NCI-H774 (cell line): ENCODE measurements at places on chromosomes 5 and 9.
A peak's percentile ranks its signal among the peaks of the same experiment; 100 is the strongest.

DNA sequence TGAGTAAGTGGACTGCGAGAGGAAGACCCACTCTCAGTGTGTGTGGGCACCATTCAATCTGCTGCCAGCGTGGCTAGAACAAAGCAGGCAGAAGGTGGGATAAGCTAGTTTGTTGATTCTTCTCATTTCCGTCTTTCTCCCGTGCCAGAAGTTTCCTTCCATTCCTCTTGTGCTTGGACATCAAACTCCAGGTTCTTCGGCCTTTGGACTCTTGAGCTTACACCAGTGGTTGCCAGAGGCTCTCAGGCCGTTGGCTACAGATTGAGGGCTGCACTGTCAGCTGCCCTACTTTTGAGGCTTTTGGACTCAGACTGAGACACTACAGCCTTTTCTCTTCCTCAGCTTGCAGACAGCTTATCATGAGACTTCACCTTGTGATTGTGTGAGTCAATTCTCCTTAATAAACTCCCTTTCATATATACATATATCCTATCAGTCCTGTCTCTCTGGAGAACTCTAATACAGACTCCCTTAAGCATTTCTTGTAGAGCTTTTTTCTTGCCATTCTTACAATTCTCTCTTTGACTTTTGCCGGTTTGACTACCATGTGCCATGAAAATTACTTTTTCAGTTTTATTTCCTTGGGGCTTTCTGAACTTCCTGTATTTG lies 494.9 kb downstream of the PRR16 start:
- no peak for DNase-seq

GRCh38 chr5:181047921-181048320 lies 7.9 kb downstream of the BTNL9 start:
- no peak for DNase-seq

GRCh38 chr9:34633851-34634550 lies 3.6 kb downstream of the SIGMAR1 start:
- peak; percentile 22 for DNase-seq

- DNase-seq, result peak; percentile 44
These were observed 466 bp downstream of the SMC2 start for GRCh38 chr9:104094534-104095015.

- DNase-seq, result peak; percentile 25
These were observed 1.0 kb upstream of the GOLGA1 start for GRCh38 chr9:124941679-124942561.

DNA sequence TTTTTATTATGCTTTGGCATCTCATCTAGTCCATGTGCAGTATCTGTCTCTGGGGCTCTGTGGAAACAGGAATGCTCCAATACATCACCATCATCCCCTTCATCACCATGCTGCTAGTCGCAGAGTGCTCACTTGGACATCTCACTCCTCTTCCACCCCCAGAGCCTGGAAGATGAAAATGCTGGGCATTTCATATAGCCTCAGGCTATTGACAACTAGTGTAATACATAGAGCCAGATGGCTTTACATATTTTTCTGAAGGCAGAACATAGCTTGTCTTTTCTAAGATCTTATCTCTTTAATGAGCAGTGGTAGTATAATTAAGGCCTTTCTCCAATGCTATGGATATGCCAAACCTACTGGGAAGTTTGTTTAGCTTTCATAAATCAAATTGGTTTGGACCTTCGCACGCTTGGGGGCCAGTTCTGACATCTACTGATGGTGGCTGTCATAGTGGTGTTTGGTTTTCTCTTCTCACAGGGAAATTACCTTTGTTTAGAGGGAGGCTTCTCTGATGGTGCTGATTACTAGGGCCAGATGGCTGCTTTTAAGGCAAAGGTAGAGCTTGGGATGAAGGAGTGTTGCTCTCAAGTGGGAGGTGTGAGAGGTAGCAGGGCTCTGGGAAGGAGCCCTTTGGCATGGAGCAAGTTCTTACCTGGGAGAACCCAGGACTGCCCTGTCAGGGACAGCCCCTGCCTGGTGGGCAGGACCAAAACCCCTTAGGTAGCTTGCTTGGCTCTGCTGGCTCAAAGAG lies 63.1 kb upstream of the CXCL14 start:
- DNase-seq, result no peak

- no peak for DNase-seq
These were observed 447.3 kb upstream of the MPDZ start for GRCh38 chr9:13726746-13727145.

DNA sequence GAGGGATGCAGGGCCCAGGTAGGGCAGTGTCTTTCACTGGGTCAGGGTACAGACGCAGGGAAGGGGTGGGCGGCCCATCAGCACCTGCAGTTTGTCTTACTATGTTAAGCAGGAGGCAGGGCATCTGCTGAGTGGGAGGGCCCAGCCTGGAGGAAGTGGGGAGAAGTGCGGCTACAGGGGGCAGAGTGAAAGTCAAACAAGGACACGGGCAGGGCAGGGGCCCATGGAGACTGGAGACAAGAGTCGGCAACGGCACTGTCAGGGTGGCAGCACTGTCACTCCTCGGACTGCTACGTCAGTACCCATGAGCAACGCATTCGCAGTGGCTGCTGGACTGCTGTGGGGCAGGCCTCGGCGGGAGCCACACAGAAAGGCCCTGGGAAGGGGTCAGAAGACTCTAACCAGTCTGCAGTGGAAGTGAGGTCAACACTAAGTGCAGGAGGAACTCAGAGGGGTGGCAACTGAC lies 19.7 kb downstream of the CAMSAP1 start:
- no peak for DNase-seq

DNA sequence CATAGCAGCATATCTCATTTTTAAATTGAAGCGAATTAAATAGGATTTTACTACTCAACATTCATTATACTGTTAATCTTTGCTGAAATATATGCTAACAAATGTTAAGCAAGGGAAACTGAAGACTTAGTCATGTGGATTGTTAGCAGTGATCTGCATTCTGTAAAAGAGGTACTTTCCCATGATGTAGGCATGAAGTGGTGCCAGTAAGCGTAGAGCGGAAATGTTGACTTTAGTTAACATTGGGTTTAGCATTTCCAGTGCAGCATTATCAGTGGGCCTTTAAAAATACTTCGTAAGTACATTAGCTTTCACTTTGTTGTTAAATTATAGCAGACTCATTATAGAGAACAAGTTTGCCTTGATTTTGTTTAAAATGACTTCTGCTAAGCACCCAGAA lies 130.3 kb downstream of the CDC42SE2 start:
- no peak for DNase-seq

DNA sequence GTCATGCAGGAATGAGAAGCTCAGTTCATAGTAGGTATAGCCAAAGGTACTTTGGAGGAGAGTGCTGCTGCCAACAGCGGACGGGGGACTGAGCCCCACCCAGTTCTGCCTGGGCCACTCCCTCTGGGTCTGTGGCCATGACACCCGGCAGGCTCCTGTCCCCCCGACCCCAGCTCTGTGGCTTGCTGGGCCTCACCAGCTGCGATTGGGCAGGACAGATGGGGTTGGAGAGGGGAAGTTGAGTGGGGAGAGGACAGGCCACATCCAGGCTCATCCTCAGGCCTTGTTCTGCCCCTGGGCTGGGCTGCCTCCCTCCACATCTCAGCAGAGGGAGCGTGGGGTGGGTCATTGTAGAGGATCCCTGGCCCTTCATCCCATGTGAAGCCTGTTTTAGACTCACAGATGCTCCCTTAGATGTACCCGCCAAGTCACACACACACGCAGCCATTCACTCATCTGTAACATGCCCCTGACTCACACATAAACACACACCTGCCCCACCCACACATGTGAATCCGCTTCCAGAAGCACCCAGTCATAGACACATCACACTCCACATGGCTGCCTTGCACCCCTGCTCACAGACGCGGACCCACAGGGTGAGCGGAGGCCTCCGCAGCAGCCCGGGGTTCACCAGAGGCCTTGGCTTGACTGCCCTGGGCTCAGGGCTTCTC lies 48.8 kb downstream of the NTNG2 start:
- DNase-seq, result no peak

DNA sequence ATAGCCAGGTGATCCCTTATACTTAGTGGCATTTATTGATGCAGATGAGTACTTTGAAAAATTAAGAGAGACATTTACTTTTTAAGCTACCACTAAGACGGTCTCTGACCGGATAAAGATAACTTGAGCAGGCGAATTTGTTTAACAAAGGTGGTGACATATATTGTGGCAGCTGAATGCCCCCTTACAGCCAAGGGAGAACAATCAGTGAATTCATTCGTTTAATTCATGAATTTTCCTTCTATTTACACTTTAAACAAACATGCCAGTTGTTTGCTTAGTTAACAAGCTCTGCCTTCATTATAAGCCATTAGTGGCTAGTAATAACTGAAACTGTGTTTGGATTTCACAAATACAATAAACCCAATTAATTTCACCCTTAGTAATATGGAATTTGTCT lies 187.1 kb downstream of the AOPEP start:
- DNase-seq, result peak; percentile 54

GRCh38 chr9:69054989-69055388 lies 19.4 kb downstream of the FXN start:
- DNase-seq, result no peak

DNA sequence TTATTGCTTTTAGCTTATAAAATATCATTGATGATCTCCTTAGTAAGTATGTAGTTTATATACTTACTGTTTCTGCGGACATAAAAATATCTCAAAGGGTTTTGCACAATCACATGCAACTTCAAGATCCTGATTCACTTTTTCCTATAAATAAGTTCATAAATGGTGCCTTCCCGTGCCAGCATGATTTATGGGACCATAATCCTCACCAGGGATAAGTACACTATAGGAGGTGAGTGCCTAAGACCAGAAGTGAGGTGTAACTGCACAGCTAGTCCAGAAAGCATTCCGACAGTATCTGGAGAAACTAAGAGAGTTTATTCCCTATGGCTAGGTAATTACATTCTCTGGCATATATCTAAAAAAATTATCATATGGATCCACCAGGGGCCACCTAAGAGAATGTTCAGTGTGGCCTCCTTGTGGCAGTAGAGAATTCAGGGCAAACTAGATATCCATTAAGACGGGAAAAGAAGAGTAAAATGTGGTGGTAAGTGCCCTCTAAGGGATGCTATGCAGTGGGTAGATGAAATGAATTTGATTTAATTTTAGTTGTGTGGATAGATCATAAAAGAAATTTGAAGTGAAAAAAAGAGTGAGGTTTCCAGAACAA lies 402.5 kb upstream of the SLC24A2 start:
- no peak for DNase-seq

DNA sequence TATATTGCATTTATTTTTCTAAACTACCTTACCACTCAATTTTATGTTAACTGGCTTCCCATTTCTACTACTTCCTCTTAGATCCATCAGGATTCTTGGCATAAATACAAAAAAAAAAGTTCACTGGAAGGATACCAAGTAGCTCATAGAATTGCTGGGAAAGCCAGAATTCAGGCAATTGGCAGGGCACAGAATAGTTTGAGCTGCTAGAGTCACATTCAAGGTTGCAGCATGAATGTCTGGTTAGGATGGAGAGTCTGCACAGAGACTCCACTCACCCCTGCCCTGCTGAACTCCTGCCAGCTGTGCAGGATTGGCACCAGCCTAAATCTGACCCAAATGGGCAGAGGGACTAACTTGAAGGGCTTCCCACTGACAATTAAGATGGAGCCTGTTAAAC lies 4.9 kb upstream of the AMACR start:
- no peak for DNase-seq

GRCh38 chr9:87211669-87212068 lies 264.4 kb upstream of the GAS1 start:
- DNase-seq, result no peak

GRCh38 chr9:32404856-32405255 lies 20.4 kb downstream of the ACO1 start:
- DNase-seq, result peak; percentile 48
